Stomach (tissue), 19 donors: ENCODE measurements at places on chromosomes 11 and 22. TPM values are rescaled to one million over a fixed set of nuclear protein-coding genes. Genes with fewer than 3 reads are reported as not detected.
A peak's percentile ranks its signal among the peaks of the same experiment; 100 is the strongest.

GRCh38 chr11:9459667-9460321, 1.0 kb upstream of the ZNF143 start:
- DNase-seq: peak; percentile 76

Gene MS4A3
- 2.4 TPM for total RNA-seq

DNA sequence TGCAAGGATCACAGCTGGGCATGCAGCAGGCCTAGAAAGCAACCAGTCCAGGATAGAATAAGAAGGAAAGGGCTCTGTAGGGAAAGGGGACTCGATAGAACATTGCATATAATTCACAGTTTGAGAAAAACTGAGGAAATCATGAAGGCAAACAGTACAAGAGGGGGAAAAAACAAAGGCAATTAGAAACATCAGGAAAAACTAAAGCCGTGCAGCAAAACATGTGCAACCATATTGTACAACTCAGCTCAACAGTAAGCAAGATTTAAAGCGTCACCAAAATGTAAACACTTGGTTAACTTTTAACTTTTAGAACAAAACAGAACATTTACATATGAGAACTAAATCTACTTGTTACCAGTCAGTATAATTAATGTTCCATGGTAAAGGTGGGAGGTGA, 8.5 kb downstream of the APOL3 start:
- no peak for DNase-seq

DNA sequence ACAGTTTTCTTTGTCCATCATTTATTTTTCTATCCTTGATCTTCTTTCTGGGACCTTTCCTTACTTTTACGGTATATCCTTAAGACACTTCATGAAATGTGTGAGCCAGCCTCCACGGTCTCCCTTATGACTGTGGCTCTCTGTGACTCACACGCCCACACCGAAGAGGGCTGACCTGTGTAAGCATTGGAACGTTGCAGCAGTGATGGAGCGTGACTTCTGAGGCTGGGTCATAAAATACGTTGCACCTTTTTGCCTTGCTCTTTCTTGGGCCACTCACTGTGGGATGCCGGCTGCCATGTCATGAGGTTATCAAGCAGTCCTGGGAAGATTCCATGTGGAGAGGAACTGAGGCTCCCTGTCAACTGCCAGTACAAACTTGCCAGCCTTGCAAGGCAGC, 96.3 kb upstream of the RAB1B start:
- no peak for DNase-seq
